Fibroblast of skin of right quadriceps (primary cell): ENCODE measurements at places on chromosomes 2 and 18.

GRCh38 chr2:91442246-91442905 lies 2750.9 kb downstream of the RPIA start:
- DNase-seq, result no peak

DNA sequence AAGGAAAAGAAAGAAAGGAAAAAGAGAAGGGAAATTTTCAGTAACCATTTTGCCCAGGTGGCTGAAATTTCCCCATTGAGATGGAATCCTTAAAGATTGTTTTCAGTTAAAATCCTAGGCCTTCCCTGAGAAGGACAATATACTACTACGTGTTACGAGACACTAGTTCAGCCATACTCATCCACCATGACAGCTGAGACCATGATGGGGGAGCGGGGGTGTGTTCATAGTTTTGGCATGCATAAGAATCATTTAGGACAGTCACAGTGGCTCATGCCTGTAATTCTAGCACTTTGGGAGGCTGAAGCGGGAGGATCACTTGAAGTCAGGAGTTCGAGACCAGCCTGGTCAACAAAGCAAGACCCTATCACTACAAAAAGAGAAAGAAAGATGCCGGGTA lies 28.0 kb downstream of the PLA2R1 start:
- DNase-seq, result no peak

DNA sequence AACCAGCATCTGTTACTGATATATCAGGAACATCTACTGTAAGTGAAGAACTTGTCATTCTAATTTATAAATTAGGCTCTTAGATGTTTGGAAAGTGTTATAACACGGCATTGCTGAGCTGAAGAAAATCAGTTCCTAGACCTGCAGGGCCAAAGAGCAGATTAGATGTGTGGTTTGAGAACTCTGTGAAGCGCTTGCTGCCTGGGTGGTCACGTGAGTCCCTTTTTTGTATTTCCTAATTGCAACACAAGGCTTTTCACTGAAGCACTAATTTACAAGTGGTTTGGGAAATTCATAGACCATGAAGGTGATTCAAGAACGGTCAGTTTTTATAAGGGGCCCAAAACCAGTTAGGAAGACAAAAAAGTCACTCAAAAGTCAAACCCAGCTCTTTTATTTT lies 106.9 kb upstream of the SP3 start:
- no peak for DNase-seq

DNA sequence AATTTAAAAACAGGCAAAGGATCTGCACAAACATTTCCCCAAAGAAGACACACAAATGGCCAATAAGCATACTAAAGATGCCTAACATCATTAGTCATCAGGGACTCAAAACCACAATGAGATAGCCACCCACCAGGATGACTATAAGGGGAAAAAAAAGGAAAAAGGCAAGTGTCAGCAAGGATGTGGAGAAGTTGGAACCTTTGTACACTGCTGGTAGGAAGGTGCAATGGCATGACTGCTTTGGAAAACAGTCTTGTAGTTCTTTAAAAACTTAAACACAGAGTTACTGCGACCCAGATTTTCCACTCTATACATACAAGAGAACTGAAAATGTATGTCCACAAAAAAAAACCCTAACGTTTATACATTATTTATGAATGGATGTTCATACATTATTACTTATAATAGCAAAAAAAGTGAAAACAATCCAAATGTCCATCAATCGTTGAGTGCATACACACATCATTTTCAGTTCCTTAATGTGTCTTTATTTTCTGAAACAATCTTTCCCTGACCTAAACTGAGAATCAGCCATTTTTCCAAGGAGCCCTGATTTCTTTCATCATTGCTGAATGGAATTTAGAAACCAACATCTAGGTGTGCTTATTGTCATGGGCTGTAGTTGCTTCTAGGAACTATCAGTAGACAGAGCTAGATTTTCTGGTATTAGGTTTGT lies 64.7 kb upstream of the TLK1 start:
- peak; percentile 91 for DNase-seq

DNA sequence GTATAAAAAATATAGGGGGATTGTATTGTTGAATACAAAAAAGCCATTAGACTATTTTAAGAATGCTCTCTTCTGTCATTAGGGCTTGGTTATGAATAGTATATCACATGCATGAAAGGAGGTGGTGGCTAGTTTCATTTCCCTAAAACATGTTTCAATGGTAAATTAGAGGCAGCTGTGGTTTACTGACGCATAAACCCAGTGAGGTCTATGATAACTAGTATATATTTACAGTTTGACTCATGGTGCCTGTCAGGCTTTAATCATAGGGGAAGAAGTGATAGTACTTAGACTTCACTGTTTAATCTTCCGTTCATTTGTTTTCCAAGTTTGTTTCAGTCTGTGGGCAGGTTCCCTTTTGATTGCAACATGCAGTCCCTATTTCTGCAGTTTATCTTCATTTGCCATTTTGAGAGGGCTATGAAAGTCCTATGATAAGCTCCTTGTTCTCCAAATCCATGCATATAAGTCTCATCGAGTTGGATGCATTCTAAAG lies 55.1 kb upstream of the MAP4K3 start:
- peak; percentile 96 for DNase-seq

- DNase-seq, result peak; percentile 36
Measured at GRCh38 chr2:128313091-128313836, 5.4 kb downstream of the HS6ST1 start.
